ENCODE measurements at places on chromosomes 16 and 17. TPM values are rescaled to one million over a fixed set of nuclear protein-coding genes. Genes with fewer than 3 reads are reported as not detected.

GRCh38 chr17:79408251-79408650 lies 202.6 kb downstream of the RBFOX3 start:
- no peak for DNase-seq

CLEC18B gene
- total RNA-seq = 0.58 TPM

GRCh38 chr17:4477255-4477791 lies 21.4 kb upstream of the SPNS2 start:
- DNase-seq = peak; percentile 83

DNA sequence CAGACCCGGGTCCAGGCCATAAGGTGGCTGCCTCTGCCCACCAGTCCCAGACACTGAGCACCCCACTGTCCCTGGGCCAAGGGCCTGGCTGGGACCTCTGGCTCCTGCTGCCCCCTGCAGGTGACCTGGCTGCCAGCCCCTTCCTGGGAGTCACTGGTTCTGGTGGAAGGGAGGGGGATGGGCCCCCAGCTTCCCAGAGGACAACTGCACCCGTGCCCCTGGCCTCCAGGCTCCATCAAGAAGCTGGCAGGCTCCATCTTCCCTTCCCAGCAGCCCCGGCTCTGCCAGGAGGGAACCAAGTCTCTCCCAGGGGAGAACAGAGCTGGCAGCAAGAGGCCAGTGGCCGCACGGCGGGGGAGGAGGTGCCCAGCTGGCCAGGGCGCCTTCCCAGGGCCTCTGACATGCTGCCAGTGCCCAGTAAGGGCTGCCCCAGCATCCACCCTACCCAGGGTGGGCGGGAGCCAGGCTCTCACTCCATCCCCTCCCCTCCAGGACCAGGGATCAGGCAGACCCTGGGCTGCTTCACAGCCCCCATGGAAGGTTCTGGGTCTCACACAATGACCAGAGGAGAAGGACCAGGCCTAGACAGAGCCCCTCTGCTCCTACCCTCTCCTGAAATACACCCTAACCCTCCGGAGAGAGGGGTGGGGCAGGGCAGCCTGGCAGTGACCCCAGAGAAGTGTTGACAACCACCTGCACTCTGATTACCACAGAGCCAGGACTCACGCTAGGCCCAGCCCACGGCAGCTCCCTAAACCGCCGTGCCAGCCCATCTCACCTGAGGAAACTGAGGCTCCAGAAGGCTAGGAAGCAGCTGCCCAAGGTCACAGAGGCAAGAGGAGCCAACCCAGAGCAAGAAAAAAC lies 3.6 kb downstream of the CLUH start:
- DNase-seq = peak; percentile 24

SNAI3 gene
- 2.0 TPM for total RNA-seq

- DNase-seq = no peak
These were observed 19.4 kb downstream of the KLHL36 start for GRCh38 chr16:84667600-84668309.

DNA sequence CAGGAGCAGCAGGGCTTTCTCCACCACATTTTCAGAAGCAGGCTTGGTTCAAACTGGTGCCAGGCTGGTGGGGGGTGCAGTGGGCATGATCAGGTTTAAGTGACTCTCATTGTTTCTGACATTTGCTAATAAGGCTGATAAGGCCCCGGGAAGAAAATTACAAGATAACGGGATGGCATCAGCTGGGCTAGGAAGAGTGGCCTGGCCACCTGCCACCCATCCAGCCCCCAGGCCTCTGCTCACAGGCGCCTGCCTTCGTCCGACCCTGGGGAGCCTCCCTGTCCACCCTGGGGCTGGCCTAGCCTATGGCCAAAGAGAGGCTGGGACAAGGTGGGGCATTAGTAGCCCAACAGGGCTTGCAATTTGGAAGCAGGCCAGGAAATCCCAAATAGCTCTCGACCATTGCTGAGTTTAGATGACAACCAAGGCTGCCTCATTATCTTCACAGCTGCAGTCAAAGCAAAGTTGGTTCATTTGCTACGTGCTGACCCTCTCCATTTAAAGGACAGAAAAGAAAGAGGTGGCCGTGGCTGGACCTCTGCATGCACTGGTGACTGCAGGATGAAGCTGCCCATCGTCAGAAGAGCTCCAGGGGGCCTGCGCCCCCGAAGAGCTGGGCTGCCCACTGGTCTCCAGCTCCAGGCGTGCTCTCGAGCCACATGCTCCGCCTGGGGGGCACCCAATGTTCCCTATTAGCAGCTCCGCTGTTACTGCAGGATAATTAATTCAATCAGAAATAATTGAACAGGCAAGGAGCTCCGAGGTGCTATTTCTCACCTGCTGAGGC lies 44.9 kb downstream of the PEMT start:
- no peak for DNase-seq

DNA sequence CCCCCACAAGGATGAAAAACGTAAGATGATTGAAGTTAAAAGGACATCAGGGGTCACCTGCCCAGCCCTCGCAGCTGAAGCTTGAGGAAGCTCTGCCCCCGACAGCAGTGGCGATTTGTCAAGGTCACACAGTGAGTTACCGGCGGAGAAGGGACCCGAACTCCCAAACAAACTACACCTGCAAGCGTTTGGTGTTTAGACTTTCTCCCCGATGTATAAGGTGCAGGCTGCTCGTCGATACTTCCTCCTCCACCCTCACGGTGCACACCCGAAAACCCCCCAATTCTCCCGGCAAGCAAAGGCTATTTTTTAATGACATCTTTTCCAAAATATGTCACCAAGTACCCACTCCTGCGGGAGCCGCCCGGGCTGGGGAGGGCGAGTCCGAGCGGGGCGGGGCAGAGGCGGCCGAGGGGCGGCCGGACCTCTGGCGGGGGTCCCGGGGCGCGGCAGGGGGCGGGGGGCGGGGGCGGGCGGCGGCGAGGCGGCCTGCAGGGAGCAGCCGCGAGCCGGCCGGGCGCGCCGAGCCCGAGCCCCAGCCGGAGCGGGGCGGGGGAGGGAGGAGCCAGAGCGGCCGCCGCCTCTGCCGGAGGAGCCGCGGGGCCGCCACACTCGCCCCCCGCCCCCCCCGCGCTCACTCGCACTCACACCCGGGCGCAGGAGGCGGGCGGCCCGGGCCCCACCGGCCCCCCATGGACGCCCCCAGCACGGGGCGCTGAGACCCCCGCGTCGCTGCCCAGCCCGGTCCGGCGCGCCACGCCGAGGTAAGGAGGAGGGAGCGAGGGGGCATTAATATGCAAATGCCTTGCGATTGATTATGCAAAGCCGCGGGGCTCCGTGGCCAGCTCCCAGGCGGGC lies at the start of gene THRA:
THRA (plus strand) TSS at position 637 of the 858 bp plus-strand sequence. CDS start 11,524 bp downstream, outside the sequence.
- DNase-seq = peak; percentile 60

CNGB1 gene
- 1.1 TPM for total RNA-seq

GNG13 gene
- not detected for total RNA-seq

DNA sequence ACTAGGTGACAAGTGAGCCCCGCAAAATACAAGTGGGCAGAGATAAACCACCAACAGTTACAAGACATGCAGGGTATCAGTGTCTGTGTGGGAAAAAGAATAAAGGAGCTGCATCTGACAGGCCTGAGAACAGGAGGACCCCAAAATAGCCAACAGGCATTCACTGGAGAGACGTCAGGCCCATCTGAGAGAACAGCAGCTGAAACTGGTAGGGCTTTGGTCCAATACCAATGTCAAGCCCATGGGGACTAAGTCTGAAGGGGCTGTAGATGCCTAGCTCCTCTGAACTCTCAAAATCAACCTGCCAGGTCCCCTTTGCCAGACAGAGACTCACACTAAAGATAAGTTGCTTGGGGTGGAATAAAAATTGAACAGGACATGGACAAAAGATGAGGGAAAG lies 30.5 kb upstream of the TANC2 start:
- DNase-seq = no peak

GRCh38 chr17:10295728-10296343 lies 77.0 kb downstream of the MYH13 start:
- DNase-seq = no peak
